ENCODE measurements at places on chromosomes 11 and 22. TPM values are rescaled to one million over a fixed set of nuclear protein-coding genes. Genes with fewer than 3 reads are reported as not detected.

DNA sequence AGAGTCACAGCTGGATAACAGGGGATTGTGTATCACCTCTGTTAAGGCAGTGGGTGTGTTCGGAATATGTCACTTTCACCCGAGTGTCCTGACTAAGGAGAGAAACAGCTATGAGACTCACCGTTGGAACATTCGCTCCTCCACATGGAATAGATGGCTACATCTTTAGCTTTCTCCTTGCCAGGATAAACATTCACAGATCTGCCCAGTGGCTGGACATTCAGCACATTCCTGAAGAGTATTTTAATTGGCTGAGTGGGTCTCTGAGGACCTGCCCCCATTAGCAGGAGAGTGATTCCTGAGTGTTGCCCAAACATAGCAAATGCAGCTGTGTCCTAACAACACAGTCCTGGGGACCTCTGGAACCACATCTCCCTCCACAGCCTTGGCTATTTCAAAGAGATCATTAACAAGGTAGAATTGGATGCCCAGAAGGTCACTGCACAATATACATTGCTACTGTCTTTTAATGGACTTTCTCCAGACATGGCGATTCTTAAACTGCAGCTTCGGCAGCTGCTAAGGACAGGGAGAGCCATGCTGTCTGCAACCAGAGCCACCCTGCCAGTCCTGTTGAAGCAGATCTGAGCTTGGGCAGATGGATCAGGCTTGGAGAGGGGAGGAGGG is 435.0 kb upstream of the CADM1 start:
- DNase-seq: no peak

- no peak for DNase-seq
These were observed 56.5 kb upstream of the NAV2 start for GRCh38 chr11:19656140-19656541.

DNA sequence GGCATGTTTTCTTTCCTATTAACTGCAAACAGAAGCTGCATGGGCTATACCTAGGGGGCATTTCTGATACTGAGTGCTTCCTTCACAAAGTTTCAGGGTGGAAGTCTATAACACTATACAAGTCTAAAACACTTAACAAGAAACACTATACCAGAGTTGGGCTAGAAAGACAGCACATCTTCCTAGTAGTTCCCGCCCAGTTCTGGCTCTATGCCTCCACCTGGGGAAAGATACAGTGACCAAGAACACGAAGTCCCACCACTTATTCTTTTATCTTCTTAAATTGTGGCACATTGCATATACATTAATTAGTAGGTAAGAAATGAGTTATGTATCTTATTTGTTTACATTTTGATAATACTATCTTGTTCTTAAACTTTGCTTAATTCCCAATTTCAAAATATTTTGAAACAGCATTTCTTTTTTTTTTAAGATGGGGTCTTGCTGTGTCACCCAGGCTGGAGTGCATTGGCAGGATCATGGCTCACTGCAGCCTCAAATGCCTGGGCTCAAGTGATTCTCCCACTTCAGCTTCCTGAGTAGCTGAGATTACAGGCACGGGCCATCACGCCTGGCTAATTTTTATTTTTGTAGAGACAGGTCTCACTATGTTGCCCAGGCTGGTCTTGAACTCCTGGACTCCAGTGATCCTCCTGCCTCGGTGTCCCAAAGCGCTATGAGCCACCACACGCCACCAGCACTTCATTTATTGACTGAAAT is 18.2 kb upstream of the NDUFC2 start:
- DNase-seq: no peak

GRCh38 chr11:61891331-61892084 is at the start of gene FADS3:
Gene FADS3, minus strand, starts transcription at chr11:61891545. Its CDS starts 164 bp downstream, at chr11:61891381.
- DNase-seq: no peak

GRCh38 chr11:128310005-128310404 is 277.4 kb downstream of the ETS1 start:
- DNase-seq: no peak

The OR9I1 gene
- not detected for total RNA-seq

- DNase-seq: no peak
These were observed 48.7 kb upstream of the ZBED5 start for GRCh38 chr11:10906521-10906920.

GRCh38 chr11:104609311-104610085 is 288.8 kb downstream of the CASP12 start:
- no peak for DNase-seq

The OR5P2 gene
- total RNA-seq: not detected

The SLC25A18 gene
- not detected for total RNA-seq

DNA sequence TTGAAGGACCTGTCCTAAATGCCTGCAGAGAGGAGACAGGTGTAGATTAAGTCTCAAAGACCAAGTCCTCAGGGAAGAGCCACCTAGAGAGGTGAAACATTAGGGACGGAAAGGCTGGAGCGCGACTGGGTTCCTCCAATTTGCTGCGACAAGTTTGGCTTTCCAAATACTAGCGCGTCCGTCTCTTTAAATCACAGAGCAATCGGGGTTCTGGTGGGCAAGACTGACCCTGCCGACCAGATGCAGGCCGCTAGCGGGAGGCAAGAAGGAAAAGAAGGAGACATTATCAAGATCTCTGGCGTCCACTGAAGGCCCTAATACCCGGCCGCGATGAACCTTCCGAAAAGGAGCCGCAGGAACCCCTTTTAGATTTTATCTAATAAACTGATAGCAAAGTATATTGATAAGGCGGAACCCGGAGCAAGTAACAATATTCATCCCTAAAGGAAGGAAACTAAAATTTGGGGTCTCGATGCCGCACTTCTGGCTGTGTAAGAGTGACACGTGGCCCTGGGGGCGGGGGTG is 128.2 kb upstream of the C11orf58 start:
- no peak for DNase-seq

The SLC25A17 gene
- 16.3 TPM for total RNA-seq

All from epithelial cell of proximal tubule (primary cell).